ENCODE measurements at places on chromosomes 4 and X.

DNA sequence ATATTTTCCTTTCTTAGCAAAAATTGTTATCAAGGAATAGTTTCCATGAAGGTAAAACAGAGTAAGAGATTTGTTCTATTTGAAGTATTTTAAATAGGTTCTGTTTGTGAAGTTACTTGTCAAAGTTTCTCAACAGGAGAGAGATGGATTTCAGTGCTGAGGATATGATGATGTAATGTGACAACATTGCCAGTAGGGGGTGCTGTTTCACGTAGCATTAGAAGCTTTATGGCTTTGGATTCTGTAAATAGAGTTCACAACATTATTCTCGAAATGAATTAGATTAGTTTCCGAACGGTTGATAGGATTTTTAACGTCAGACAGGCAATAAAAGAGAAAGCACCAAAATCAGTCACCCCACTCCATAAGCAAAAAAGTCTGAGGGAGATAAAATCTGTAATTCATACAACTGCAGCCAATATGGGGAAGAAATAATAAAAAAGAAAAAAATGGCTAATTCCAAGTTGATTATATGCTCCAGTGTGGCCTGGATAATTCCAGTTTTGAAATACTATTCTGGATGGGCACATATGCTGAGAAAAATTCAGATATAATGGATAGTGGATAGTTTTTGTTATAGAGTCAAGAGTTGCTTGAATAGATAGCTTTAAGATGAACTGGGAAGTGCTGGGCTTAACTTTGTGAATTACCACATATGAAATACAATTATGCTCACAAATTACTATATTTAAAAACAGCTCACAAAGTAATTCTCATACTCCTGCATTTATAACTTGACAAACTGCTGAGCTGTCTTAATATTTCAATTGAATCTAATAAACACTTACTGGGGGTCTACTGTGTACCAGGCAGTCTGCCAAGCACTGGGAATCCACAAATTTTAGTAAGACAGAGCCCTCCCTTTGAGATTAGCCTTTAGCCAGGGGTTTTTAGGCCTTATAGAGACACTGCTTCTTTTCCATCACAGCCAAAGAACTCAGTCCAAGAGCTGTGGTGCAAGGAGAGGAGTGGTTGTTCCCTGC lies 109.1 kb downstream of the GPAT3 start:
- no peak for DNase-seq

- DNase-seq = no peak
Measured at GRCh38 chr4:112563431-112564200, 47.6 kb upstream of the NEUROG2 start.

DNA sequence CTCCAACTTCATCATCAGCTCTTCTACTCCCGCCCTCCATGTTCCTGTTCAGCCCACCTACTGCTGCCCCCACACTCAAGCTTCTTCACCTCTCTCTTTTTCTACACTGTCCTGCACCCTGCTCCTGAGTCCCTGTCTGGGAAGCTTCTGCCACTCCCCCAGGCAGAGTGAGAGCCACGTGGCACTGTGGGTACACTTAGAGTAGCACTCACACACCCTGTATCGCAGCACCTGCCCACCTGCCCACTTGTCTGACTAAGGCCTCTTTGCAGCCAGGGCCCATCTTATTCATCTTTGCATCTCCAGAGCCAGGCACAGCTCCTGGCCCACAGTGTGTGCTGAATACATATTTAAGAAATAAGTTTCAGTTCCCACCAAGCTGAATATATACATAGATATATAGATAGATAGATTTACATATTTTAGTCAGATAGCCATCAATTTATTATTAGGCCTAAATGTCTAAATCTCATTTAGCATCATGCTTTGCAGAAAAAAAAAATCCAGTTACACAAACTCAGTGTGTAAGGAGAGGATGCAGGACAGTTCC lies 24.9 kb downstream of the CCDC149 start:
- no peak for DNase-seq

GRCh38 chrX:135420831-135421230 lies 913 bp upstream of the SMIM10L2A start:
- no peak for DNase-seq

DNA sequence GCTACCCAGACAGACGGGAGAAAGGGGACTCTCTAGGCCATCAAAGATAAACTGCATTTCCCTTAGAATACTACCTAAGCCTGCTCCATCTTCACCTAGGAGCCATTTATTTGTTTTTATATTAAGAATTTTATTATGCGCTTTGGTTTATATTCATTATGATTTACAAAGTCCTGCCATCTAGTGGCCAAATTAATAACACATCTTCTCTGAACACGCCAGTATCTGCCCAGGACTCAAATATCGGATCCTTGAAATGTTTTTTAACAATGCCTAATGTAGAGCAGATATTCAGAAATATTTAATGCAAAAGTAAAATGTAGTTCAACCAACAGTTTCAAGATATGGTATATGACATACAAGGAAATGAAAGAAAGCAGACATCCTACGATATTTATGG lies 20.8 kb upstream of the PRPS2 start:
- DNase-seq = no peak

GRCh38 chr4:124515591-124515990 lies 196.9 kb downstream of the ANKRD50 start:
- DNase-seq = no peak

- DNase-seq = no peak
Measured at GRCh38 chrX:50456712-50457484, 13.7 kb downstream of the DGKK start.

- no peak for DNase-seq
Measured at GRCh38 chrX:139204898-139205667, 325.5 kb upstream of the F9 start.

DNA sequence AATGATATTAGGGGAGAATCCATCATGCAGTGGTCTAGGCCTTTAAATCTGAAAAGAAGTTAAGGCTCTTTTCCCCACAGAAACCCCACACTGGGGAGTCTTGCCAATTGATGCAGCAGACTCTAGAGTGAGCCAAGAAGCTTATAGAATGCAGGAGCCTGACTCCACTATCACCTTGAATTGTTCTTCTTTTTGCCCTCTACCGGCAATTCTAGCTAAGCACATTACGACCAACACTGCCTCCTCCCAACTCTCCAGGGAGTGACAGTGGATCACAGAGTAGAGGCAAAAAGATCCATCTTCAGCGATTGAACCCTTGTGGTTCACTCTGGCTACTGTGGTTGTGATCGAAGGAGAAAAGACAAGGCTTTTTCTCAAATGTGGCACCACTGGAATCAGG lies 331.5 kb downstream of the NKX6-1 start:
- no peak for DNase-seq

GRCh38 chr4:137602436-137602835 lies 70.1 kb upstream of the PCDH18 start:
- DNase-seq = no peak

All from stimulated activated CD4-positive, alpha-beta T cell treated with anti-CD3 and anti-CD28 coated beads, Interleukin-4, amount 100 ng/mL, for 1 hour (primary cell).